Lower lobe of right lung (tissue), 2 donors: ENCODE measurements at places on chromosomes 5 and 9.

DNA sequence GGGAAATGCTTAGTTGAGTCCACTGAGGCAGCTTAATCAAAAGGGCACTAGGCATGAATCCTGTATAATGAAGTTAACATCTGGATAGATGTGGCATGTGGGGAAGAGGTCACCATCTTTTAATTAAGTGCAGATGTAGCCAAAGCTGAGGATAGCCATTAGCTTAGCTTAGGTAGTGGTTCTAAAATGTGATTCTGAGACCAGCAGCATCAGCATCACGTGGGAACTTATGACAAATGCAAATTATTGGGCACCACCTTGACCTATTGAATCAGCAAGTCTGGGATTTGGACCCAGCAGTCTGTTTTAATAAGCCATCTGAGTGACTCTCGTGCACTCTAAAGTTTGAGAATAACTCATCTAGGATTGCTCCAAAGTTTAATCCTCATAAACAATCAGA lies 63.8 kb downstream of the SNCAIP start:
- DNase-seq: no peak

- DNase-seq: no peak
These were observed 148.0 kb upstream of the ADRA1B start for GRCh38 chr5:159768243-159768642.

GRCh38 chr5:54753034-54753433 lies 232.4 kb downstream of the ESM1 start:
- no peak for DNase-seq

- DNase-seq: no peak
These were observed 66.7 kb downstream of the KCNIP1 start for GRCh38 chr5:170570476-170570875.

DNA sequence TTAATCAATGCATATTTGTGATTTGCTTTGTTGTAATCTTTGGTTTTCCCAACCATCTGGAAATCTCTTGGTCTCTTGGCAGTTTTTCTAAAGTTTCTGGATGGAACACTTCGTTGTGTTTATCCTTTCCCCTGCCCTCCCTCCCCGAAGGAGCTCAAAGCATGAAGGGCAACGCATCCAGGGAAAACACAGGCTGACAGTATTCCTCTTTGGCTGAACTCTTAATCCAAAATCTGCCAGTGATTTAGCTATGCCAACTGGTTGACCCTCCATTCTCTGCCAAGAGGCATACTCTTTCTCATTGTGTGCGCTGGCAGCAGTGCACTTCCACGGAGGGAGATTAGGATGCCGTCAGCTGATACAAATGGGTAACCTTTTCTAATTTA lies 20.5 kb downstream of the ZBTB34 start:
- DNase-seq: no peak

- no peak for DNase-seq
These were observed 636.4 kb downstream of the PRELID2 start for GRCh38 chr5:145198525-145199260.

DNA sequence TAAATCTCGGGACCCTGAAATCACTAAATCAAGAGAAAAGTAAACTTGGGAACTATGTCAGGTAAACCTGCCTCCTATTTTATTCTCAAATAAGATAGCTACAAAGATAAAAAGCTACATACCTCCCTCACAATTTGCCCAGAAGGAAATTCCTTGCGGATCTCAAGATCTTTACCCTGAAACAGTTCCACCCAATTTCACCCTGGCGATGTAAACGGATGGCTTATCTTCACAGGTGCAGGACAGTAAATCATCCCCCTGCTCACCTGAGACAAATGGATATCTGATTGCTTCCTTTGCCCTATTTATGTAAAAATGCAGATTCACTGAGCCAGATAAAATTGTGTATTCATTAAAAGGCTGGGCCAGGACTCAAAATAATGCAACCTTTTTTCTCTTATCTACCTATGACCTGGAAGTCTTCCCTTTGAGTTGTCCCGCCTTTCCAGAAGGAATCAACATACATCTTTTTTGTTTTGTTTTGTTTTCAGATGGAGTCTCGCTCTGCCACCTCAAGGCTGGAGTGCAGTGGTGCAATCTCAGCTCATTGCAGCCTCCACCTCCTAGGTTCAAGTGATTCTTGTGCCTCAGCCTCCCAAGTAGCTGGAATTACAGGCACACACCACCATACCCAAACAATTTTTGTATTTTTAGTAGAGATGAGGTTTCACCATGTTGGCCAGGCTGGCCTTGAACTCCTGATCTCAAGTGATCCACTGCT lies 13.8 kb downstream of the TMEM267 start:
- DNase-seq: no peak

DNA sequence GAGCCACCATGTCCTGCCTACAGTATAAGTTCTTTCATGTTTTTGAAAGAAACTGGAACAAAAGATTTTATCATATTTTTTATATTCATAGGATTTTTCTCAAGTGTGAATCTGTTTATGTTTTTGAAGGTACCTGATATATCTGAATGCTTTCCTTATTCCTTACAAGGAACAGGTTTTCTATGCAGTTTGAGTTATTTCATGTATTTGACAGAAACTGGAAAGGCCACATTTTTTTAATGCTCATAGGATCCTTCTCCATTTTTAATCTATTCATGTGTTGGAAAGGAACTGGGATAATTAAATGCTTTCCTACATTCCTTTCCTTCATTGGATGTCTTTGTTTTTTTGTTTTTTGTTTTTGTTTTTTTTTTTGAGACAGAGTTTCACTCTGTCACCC lies 15.7 kb upstream of the FBXW2 start:
- no peak for DNase-seq

DNA sequence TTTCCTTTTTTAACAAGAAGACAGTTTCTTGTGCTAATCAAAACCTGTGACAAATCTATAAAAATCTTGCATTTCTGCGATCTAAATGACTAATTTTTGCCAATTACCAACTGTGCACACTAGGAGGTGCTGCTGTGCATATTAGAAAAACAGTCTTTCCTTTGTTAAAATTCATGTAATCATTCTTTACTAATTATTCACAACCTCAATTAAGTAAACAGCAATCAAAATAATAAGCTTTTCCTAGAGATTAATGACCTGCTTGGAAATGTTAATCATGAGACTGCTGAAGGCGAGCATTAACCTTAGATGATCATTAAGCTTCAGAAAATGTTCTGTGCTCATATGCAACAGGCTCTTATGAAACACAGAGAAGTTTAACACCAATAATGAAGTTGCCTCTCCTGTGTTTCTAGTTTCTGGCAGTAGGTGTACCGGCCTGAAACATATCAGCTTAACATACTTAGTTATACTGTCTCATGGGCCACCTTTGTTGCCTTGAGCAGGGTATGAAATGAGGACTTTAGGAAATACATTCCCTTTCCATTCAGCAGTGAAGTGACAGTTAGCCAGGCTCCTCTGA lies 17.7 kb downstream of the RFESD start:
- DNase-seq: no peak
